ENCODE measurements at places on chromosomes 7 and 10. TPM values are rescaled to one million over a fixed set of nuclear protein-coding genes. Genes with fewer than 3 reads are reported as not detected.

GTF2IRD1 gene
- total RNA-seq: 7.0 TPM

ANKRD30A gene
- not detected for total RNA-seq

WDR86 gene
- total RNA-seq: 13.7 TPM

UCMA gene
- total RNA-seq: not detected

CHST12 gene
- total RNA-seq: 3.5 TPM

SEMA3C gene
- total RNA-seq: 325 TPM

ITPRID1 gene
- total RNA-seq: under 0.01 TPM

AKR1E2 gene
- 12.8 TPM for total RNA-seq

PTPN20 gene
- total RNA-seq: 10.6 TPM

TMEM196 gene
- total RNA-seq: not detected

PRLHR gene
- not detected for total RNA-seq

ARHGEF35 gene
- 6.3 TPM for total RNA-seq

CLCN1 gene
- not detected for total RNA-seq

SNX10 gene
- total RNA-seq: 0.54 TPM

CCZ1 gene
- 78.0 TPM for total RNA-seq

OR2A14 gene
- not detected for total RNA-seq

MEPCE gene
- total RNA-seq: 34.1 TPM

PSD gene
- 2.3 TPM for total RNA-seq

FMC1 gene
- total RNA-seq: 12.6 TPM

TAS2R5 gene
- 2.6 TPM for total RNA-seq

POMZP3 gene
- 4.7 TPM for total RNA-seq

TCAF1 gene
- 82.0 TPM for total RNA-seq

LUC7L2 gene
- total RNA-seq: 42.5 TPM

ZNF273 gene
- total RNA-seq: 3.0 TPM

CC2D2B gene
- 0.43 TPM for total RNA-seq

Measured in placental epithelial cell (primary cell).